ENCODE measurements at places on chromosomes 2 and 18.

DNA sequence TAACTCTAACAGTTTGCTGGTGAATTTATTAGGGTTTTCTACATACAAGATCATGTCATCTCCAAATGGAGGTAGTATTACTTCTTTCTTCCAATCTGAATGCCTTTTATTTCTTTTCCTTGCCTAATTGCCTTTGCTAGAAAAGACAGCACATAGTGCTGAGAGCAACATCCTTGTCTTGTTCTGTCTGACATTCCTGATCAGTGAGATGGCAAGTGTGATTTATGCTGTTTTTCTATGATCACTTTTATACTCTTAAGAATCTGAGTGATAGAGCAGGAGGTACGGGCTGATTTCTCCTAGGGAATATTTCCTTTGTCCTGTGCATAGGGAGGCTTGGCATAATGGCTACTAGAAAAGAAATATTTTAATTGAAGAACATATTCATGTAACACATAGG is 17.3 kb downstream of the LYPD6B start:
- DNase-seq = no peak

DNA sequence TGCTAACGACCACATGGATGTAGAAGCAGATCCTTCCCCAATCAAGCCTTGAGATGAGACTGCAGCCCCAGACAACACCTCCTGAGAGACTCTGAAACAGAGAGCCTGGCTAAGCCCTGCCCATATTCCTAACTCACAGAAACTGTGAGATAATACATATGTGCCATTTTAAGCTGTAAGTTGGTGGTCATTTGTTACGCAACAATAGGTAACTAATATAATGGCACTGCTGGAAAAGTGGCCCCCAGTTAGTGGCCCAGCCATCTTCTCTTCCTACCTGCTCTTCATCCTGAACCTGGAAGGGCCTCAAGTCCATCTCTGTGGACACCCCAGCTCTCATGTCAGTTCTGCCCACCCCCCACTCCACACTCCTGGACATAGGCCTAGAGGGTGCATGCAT is 144.0 kb downstream of the TMEM17 start:
- DNase-seq = no peak

DNA sequence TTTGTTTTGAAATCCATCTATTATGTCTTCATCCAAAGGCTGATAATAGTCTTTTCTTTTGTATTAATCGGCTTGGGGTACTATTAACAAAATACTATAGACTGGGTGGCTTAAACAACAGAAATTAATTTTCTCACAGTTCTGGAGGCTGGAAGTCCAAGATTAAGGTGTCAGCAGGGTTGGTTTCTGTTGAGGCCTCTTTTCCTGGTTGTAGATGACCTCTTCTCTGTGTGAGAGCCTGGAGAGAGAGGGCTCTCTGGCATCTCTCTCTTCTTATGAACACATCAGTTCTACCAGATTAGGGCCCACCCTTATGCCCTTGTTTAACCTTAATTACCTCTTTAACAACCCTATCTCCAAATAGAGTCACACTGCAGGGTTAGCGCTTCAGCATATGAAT is 14.2 kb upstream of the KCTD1 start:
- no peak for DNase-seq

GRCh38 chr2:30300456-30301221 is 69.3 kb downstream of the LBH start:
- DNase-seq = no peak

DNA sequence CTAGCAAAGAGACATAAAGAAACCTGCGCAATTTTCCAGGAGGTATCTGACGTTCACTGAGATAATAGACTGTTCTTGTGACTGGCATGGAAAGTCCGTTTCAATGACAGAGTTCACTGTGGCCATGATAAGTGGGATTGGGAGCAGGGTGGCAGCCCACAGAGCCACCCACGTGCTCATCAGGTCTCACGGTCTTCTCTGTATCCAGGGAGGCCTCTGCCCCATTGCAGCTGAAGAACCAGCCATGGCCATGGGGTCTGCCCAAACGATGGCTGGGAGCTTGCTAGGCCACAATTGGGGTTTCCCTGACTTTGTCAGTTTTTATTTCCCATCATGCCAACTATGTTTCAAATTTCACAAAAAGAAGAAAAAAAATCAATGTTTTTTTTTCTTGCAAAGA is 57.2 kb downstream of the PDCL3 start:
- no peak for DNase-seq

DNA sequence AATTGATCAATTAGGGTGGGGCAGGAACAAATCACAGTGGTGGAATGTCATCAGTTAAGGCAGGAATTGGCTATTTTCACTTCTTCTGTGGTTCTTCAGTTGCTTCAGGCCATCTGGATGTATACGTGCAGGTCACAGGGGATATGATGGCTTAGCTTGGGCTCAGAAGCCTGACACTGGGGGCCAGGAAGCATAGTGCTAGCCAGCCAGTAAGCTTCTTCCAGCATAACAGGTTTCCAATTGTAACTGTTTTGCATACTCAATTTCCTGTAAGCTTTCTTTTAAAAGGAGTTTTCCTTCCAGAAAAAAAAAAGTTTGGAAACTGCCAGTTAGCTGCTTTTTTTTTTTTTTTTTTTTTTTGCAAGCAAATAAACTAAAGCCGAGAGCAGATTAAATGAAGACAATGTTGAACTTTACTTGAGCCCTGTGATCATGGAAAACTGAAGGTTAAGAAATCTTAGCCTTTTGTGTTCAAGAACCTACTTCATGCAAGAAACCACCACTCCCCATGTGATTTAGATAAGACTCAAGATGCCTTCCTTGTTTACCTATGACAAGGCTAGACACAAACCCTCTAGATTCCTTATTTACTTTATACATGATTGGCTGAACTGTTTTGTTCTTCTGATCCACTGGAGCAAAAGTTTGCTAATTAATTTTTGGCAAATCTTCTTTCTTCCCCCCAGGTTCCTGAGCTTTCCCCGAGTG is 126.9 kb upstream of the LINC00305 start:
- DNase-seq = no peak

DNA sequence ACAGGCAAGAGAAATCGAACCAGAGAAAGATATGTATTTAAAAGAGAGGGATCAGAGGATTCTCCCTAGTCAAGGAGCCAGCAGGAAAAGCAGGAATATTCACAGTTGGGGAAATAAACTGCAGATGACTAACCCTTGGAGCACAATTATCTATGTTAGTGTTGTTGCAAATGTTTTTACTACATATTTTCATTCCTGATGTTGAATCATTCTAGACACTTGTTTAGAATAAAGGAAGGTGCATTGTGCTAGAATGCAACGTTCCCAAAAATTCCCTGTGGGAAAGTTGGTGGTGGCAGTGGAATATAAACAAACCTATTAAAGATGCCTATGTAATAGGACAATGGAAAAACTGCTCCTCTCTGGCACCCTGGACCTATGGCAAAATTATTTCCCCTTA is 63.3 kb downstream of the DTNA start:
- no peak for DNase-seq

GRCh38 chr2:127392133-127392827 is 4.5 kb upstream of the MAP3K2 start:
- DNase-seq = no peak

DNA sequence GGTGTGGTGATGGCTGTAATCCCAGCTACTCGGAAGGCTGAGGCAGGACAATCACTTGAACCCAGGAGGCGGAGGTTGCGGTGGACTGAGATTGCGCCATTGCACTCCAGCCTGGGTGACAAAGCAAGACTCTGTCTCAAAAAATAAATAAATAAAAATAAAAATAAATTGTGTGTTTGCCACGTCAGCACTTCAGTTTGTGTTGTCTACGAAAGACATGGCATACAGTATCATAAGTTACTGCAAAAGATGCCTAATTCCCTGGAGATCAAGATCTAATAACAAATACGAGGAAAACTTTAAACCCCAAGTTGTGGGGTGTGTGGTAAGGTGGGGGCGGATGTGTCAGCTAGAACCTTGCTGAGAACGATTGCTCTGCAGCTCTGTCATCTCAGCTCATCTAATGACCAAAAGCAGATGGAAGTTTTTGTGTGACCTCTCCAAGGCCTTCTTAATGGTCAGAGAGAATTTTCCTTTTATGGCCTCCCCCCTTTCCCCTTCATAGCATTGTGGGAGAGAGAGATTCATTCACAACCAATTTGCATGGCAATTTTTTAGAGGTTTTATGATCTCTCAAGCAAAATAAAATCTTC is 11.3 kb downstream of the NPAS2 start:
- DNase-seq = no peak

- DNase-seq = no peak
Observed at GRCh38 chr18:28767727-28768211, 590.8 kb upstream of the CDH2 start.

DNA sequence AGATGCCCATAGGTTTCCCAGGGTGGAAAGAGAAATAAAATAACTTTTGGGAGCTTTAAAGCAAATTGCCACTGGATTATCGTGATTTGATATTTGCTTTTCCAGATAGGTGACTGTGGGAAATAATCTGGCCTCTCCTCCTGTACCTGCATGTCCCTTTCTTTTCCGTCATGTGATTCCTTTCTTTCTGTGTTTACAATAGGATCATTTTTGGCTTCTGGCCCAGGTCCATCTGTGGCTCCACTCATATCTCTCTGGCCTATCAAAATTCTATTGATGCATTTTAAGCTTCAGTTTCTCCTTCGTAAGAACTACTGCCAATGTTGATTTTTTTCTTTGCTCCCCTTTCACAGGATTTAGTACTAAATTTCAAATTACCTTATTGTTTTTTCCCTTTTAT is 153.6 kb downstream of the CCDC85A start:
- DNase-seq = no peak

GRCh38 chr18:32683044-32683443 is 89.8 kb downstream of the KLHL14 start:
- no peak for DNase-seq

DNA sequence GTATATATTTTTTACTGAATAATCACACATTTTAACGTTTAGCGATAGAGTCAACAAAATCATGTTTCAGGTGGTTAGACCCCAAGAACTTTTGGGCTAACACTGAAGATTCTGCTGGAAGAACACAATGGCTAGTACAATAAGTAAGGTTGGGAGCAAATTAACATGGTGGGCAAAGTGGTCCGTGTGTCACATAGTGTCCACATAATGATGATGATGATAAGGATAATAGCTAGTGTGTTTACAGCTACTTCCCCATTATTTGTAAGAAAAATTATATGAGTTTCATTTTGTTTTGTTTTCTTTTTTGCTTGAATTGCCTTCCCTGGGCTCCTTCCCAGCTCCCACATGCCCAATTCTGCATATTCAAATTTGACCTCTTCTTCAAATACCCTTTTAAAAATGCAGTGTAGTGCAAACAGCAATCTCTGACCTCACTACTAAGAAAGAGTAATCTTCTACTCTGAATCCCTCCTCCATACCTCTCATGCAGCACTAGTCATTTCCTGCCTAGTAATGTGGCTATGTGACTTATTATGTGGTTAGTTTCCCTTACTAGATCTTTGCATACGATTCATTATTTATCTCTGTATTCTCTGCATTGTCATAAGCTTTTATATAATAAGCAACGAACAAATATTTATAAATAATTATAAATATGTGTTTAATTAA is 16.9 kb upstream of the VPS54 start:
- DNase-seq = no peak

DNA sequence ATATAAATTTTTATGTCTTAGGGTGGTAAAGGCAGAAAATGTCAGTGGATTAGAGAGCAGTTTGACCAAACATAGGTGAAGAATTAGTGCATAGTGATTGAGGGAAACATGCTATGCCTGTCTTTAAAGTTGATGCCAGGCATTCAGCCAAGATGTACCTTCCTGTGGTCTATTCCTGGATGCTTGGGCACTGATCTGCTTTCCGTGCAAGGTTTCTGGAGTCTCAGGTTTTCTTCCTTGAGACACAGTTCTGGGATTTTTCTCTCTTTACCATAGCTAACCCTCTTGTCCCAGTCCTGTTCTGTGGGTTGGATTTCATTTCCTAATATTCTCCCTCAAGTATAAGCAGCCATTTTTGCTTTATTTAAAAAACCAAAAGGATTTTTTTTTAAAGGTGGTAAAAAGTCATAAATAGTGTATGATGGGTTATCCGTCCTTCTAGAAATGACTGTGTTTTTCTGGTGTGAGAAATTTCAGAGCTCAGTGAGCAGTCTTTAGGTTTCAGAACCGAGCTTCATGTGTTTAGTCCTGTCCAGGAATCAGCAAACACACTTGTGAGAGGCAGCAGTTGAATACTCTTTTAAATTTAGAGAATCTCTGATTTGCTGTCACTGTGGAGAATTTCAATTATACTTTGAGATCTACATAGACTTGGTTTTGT is 43.0 kb upstream of the CYBRD1 start:
- no peak for DNase-seq

DNA sequence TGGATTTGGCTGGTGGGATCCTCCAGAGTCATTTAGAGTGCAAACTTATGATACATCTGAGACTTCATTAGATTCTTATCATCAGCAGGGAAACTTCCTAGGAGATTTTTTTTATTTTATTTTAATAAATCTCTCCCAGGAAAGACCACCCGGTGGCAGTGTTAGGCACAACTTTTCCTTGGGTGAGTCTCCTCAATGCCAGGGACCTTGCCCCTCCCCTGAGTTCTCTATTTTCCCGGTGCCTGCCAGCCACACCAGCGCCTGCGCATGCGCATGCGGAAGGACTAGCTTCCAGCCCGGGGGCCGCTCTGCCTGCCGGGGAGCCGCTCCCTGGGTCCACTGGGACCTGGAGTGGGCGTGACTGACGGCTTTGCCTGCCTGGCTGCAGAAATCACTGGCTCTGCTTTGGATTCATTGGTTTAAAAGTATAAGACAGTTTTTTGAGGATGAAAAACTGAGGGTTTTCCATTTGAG is 86.6 kb downstream of the TMEM182 start:
- no peak for DNase-seq

GRCh38 chr2:96407041-96407918 is 71.7 kb downstream of the NCAPH start:
- peak; percentile 67 for DNase-seq

DNA sequence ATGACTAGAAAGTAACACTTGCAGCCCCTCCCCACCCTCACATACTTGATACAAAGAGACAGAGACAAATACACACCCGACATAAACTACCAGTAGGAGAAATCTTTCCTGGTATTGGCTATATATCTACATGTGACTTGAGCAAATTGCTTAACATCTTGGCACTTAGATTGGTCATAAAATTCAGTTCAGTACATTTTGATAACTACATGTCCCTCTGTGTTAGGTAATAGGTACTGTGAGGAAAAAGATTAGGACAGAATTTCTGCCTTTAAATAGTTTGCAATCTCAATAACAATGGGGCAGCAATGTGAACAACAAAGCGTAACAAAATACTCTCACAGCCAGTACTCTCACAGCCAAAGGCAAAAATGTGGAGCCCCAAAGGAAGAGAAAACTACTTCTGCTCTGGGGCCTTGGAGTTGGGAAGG is 670.0 kb upstream of the ACVR2A start:
- no peak for DNase-seq

- DNase-seq = no peak
Observed at GRCh38 chr2:65969161-65969560, 465.8 kb upstream of the MEIS1 start.

DNA sequence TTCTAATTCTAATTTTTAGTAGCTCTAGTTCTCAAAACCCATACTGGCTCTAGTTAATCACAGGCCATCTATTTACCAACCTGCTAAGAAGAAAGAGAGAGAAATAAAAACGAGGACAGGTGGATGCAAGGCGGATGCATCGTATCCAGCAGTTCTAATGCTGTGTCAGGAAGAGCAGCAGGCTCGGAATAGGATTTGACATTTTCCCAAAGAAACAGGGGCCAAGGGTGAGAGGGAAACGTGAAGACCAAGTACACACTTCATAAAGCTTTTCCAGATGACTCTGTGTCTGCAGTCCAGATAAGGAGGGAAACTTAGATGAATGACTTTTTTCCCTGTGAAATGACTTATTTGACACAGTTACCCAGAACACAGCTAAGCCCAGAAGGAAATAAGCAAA is 117.5 kb downstream of the ESCO1 start:
- no peak for DNase-seq

Measured in stimulated activated naive CD4-positive, alpha-beta T cell treated with Interleukin-2 at 50 U/mL for 16 hours (primary cell).